Cerebellar nuclear complex (tissue), 1 donor: ENCODE measurements at places on chromosomes 6 and 20.

GRCh38 chr6:105836379-105836778 is 249.8 kb upstream of the PRDM1 start:
- no peak for DNase-seq

- DNase-seq: no peak
These were observed 15.0 kb upstream of the DAAM2 start for GRCh38 chr6:39777218-39777617.

DNA sequence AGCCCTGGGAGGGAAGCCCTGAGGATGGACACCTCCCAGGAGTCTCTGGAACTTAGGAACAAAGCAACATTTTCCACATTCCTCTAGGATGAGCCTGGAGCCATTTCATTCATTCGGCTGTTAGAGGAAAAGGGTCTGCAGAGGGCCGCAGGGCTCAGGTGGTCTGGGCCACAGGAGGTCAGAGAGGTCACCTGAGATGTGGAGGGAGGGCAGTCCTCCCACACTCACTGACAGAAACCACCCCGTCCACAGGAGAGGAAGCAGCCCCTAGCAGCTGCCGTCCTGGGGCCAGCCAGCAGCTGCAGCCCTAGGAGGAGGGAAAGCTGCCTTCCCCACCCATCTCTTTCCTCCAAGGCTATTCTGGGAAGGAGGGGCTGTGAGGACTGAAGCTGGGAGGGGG is 207.0 kb downstream of the CDC5L start:
- DNase-seq: no peak

DNA sequence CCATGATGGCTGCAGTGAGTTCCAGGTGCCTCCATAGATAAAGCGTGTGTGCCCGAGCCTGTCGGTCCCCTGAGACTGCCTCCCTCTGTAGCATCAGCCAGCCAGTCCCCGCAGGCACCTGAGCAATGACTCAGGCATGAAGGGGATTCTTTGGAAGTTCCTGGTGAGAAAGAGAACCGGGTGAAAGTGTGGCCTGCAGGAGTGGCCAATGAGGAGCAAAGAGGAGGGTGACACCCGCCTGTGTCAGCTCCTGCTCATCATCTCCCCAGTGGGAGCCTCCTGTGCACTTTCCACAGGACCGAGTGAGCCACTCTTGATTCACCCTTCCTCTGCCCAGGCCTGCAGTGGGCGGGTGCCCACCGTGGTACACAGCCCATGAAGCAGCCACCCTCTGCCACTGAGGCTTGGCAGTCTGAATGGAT is 71.2 kb upstream of the PTPN1 start:
- no peak for DNase-seq

DNA sequence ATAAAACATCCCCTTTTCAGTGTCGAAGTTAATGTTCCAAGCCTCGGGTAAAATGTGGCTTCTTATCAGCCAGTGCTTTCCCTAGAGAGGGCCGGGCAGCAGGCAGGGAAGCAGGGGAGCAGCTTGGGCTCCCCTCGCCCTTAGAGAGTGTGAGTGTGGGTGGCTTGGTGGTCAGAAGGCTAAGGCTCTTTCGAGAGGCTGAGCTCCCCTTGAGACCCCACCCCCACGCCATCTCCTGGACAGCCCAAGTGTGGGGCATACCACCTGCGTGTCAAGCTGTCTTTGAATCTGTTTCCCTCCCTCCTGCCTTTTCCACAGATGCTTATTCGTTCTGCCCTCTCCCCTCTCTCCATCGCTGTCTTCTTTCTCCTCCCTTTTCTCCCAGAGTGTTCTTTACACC is 95.1 kb upstream of the FOXP4 start:
- DNase-seq: no peak

DNA sequence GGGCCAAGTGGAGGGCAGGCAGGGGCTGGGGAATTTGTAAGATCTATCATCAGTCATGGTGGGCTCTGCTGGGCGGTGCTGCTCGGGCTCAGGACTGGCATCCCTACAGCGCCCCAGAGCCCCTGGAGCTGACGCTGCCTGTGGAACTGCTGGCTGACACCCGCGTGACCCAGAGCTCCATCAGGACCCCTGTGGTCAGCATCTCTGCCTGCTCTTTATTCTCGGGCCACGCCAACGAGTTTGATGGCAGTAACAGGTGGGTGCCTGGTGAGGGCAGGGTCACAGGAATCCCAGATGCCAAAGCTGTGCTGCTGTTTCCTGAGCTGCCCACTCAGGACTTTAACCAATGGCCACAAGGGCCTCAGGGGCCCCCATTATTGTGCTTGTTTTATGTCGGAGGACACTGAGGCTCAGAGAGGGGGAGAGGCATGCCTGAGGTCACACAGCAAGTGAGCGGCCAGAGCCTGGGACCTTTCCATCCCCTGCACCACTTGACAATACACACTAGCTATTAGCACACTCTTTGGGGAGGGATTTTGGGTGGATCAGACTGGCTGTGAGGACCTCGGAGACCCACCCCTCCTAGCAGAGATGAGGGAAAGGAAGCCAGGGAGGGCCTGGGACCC is 6.3 kb downstream of the BPIFB2 start:
- no peak for DNase-seq

DNA sequence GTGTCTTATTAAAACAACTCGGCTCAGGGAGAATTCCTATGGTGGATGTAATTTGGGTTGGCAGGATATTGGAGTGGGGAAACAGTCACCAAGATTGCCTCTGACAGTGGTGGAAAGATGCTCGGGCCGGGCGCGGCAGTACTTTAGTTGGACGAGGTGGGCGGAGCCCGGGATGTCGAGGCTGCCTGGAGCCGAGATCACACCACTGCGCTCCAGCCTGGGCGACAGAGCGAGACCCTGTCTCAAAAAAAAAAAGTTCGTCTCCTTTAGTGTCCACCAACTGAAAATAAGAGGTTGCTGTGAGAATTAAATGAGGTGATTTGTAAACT is 621 bp downstream of the NOL7 start:
- DNase-seq: no peak

- no peak for DNase-seq
These were observed 447.3 kb upstream of the GJE1 start for GRCh38 chr6:141685416-141685815.

DNA sequence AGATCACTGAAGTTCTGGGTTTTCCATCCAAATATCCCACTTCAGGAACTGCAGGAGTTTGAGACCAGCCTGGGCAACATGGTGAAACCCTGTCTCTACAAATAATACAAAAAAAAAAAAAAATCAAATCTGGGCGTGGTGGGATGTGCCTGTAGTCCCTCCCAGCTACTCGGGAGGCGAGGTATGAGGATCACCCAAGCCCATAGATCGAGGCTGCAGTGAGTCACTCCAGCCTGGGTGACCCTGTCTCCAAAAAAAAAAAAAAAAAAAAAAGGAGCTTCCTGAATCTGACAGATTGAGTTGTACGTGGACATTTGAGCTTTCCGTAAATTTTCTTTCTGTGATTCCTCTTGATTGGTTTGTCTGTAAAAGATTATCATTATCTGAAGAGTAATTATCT is 55.6 kb downstream of the TULP4 start:
- DNase-seq: no peak

DNA sequence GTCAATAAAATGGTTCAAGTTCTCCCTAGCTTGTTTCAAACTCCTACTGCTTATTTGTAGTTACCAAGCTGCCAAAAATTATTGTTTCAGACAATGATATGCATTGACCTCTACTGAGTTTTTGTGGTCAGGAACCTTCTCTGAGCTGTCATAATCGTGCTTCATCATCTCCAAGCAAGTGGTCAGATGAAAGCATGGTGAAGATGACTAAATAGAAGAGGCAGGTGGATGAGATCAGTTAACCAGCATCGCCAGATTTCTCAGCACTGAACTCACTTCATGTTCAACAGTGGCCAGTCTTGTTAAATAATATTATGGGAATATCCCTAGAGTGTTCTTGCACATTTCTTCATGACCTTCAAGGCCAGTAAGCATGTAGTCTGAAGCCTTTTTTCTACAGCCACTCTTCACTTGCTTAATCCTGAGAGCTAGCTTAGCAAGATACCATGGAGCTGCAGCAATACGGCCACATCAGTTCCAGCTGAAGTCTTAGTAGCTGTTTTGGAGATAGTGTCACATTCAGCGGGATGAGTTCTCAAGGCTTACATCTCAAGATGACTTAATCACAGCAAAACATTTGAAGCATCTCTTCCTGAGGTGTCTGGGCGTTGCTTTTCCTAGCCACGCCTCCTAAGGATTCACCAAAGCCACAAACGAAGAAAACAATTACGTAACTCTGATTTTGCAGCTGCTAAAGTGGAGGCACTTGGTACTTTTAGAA is 101.6 kb upstream of the TMEM30A start:
- DNase-seq: no peak

GRCh38 chr6:165880686-165881085 is 217.6 kb upstream of the PDE10A start:
- DNase-seq: no peak

DNA sequence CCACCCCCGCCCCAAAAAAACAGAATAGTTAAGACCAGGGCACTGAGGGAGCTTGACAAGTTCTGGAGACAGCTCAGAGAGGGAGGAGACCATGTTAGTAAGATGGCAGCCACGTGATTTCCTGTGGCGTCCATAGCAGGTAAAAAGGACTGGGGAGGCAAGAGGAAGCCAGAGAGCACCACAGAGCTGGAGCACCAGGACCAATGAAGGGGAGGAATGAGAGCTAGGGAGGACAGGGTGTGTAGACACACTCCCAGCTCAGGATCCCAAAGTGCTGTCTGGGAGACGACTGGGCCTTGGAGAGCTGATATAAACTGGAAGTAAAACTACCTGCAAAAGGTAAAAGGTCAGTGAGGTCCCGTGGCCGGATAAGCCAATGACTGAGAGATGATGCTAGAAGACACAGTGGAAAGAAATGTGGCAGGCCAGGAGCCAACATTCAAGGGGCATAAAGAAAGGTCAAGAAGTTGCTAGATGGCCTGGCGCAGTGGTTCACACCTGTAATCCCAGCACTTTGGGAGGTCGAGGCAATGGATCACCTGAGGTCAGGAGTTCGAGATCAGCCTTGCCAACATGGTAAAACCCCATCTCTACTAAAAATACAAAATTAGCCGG is 39.0 kb downstream of the SLC23A2 start:
- no peak for DNase-seq

- no peak for DNase-seq
These were observed 55.3 kb downstream of the TBX18 start for GRCh38 chr6:84709121-84709520.
